Left colon (tissue), 2 donors: ENCODE measurements at places on chromosomes 12 and 14. TPM values are rescaled to one million over a fixed set of nuclear protein-coding genes. Genes with fewer than 3 reads are reported as not detected.

Gene AKAP5
- 14.2 TPM for total RNA-seq

Gene TMEM229B
- 5.0 TPM for total RNA-seq

Gene RERGL
- total RNA-seq = 2.7 TPM

Gene ANG
- total RNA-seq = 49.2 TPM

Gene OR4K15
- not detected for total RNA-seq

Gene SPIC
- 0.39 TPM for total RNA-seq

- no peak for DNase-seq
Measured at GRCh38 chr12:103852498-103852997, 11.5 kb upstream of the NT5DC3 start.

DNA sequence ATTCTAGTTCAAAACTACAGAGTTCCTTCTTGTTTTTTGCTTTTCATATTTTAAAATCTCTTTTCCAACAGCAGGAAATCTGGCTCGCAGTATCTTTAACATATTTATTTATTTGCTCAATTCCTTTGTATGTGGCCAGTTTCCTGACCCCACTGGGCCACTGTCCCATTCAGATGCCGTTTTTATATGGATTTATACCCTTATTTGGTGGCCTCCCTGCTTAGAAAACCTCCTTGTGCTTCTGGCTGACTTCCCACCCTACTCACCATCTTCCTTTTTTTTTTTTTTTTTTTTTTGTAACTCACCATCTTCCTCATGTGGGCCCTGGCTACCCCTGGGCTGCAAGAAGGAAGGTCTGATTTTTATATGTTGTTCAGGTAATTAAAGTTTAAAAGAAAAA lies 53.9 kb downstream of the TTLL5 start:
- no peak for DNase-seq

- DNase-seq = no peak
Measured at GRCh38 chr12:8699714-8700113, 1.9 kb downstream of the RIMKLB start.

DNA sequence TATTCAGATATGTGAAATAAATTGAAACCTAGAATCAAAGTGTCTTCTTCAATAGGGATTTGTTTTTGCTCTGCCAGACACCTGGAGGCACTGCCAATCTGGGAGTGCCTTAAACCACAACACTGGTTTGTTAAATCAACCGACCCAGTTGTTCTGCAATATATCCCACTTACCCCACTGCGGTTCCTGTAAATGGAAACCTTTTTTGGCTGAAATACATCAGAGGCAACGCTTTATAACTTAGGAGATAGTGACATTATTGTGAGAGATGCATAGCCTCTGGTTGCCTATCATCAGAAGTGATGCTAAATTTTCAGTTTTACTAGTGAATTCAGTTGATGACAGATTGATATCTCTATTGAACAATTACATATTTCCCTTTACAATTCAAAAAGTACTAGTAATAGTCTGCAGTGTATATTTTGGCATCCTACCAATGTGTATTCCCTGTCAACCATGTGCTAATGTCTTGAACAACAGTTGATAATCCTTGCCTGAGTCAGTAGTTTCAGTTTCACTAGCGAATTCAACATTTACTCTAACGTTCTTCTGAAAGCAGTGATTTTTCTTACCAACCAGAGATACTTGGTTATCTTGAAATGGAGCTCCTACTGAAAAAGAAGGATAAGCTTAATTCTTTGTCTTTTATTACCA lies 30.5 kb downstream of the PPP2R5C start:
- no peak for DNase-seq

DNA sequence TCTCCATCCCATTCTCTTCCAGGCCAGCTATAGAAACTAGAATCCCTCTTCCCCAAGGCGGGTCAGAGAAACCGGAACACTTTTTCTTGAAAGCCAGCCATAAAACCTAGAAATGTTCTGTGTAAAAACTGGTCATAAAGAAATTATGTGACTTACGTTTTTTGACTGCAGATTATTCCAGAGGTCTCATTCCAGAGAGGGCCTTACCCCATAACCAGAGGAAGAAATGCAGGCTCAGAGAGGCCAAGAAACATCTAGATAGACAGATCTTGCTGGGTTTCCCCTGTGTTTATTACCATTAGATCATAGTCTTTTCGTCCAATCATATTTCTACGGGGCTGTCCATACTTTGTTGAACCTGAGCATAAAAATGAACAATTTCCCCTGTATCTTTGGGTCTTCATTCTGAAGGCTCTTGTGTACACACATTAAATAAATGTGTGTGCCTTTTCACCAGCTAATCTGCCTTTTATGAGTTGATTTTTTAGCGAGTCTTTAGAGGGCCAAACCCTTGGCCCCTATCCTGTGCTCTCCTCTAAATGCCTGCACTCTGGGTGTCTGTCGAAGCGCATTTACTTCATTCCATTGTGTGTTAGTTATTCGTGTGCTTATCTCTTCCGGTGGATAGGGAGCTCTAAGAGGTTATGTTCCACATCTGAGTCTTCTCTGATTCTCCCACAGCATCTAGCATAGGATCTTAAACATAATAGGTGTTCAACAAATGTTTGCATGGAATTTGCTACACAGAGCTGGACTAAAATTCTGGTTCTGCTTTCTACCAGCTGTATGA lies 163.0 kb downstream of the ADCK1 start:
- DNase-seq = no peak

DNA sequence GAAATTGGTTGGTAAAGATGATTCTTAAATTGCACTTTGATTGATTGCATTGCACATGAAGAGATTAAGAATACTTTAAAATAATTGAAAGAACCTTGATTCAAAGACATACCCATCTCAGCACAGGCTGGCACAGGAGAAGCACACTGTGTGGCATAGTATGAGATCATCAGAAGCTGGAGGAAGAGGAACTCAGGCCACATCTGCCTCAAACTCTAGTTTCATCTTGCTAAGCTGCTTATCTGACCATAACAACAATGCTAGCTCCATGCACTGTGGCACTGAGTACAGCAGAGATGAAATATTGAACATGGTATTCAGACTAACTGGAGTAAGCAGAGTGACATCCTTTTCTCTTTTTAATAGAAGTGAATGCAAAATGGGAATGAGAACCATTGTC lies 99.1 kb downstream of the TBC1D30 start:
- no peak for DNase-seq

- no peak for DNase-seq
Measured at GRCh38 chr12:15230137-15230536, 8.9 kb upstream of the RERG start.

- no peak for DNase-seq
Measured at GRCh38 chr12:12094481-12094880, 23.7 kb downstream of the BCL2L14 start.

- DNase-seq = peak; percentile 16
Measured at GRCh38 chr14:22070119-22070982, 396.7 kb upstream of the OR4E1 start.

- DNase-seq = no peak
Measured at GRCh38 chr12:19829100-19829853, 390.0 kb downstream of the AEBP2 start.

DNA sequence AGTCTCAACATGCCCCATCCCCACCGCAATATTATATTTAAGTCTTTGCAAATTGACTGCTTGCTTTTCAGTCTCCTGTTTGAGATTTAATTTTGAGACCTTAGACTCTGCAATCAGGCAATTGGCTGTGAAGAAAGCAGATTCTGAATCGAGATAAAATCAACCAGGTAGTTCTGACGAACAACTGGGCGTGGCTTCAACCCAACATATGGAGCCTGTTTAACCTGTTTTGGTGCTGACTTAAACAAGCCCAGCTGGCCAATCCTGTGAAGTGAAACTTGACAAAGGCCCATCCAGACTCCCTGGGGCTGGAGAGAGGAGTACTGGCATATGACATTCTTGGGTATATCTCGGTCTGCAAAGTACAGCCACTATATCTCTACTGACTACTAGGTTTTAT lies 9.8 kb upstream of the CIPC start:
- peak; percentile 87 for DNase-seq

DNA sequence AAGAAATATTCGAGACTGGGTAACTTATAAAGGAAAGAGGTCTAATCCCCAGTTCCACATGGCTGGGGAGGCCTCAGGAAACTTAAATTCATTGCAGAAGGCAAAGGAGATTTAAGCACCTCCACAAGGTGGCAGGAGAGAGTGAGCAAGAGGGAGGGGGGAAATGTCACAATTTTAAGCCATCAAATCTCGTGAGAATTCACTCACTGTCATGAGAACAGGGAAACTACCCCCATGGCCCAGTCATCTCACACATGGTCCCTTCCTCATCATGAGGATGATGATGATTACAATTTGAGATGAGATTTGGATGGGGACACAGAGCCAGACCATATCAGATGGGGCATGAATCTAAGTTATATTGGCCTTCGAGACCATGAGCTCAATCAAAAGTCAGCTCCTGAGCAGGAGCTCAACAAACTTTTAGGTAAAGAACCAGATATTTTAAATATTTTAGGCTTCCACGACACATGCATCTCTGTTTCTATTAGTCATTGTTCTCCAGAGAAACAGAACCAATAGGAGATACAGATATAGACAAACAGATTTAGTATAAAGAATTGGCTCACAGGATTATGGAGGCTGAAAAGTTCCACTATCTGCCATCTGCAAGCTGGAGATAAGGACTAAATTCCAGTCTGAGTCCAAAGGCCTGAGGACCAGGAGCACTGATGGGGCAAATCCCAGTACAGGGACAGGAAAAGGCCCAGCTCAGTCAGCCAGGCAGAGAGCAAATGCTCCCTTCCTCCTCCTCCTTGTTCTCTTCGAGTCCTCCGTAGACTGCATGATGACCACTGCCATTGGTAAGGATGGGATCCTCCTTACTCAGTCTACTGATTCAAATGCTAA lies 24.9 kb downstream of the DGLUCY start:
- DNase-seq = peak; percentile 33

DNA sequence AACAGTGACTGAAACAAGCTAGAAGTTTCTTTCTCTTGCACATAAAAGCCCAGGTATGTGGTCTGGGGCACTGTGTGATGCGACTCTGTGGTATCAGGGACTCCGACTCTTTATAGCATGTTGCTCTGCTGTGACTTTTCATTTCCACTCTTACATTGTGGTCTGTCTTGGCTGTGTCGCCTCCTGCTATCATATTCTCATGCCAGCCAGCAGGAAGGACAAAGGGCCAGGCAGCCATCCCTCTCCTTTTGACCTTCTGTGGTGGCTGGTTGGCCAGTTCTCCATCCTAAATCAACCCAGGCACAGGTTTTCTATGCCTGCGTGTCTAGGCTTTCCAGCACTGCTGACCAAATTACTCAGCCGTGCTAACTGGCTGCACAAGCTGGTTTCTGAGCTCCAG lies 8.0 kb downstream of the ACAD10 start:
- no peak for DNase-seq

GRCh38 chr12:27696864-27697564 lies 767 bp downstream of the REP15 start:
- DNase-seq = no peak

GRCh38 chr12:58915634-58916033 lies 4.7 kb downstream of the LRIG3 start:
- DNase-seq = peak; percentile 70

DNA sequence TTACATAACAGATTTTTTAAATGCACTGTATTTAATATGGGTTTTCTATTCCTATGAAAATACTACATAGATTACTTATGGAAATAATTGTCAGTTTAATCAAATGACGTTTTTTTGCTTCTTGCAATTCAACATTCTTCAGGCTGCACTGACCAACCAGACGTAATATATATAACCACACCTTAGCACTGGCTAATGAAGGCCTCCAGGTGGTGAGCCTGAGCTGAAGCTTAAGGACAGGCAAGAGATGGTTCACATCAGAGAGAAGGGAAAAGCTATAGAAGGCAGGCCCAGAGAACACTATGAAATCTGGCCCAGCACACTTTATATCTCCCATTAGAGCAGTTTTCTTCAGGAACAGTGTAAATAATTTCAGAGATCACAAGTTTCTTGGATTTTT lies 2.8 kb upstream of the MDGA2 start:
- no peak for DNase-seq

DNA sequence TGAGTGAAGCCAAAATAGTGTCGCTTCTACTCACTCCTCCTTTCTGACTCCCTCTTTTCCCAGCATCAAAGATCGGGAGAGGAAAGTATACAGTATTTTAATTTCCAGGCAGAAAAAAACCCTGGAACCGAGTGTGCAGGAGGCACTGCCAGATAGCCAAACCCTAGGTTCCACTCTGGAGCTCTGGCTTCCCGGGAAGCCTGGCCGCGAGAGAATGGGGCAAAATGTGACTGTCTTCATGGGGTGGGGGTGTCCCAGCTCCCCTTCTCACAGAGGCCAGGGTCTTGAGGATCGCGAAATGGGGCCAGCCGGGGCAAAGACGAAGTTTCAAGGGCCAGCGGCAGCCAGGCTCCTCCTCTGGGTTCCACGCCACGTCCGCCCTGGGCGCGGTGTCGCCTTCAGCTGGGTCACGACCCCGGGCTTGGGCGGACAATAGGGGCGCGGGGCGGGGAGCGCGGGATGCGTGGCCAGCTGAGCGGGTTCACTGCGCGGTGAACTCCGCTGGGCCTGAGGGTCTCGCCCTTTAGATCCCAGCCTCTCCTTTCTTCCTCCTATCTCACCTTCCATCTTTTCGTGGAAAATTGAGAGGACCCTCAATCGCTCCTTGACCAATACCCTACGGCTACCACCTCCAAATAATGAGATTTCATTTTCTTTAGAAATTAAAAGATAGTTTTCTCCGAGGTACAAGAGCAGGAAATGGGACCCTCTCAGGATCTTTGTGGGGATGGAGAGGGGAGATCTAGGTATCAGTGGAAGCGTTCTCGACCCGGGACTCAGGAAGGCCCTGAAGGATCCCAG lies 6.7 kb downstream of the HOXC4 start:
- DNase-seq = no peak

GRCh38 chr12:6790496-6791150 lies 1.3 kb downstream of the CD4 start:
- DNase-seq = no peak
